ENCODE measurements at places on chromosomes 3 and 15.
A peak's percentile ranks its signal among the peaks of the same experiment; 100 is the strongest.

GRCh38 chr15:52787123-52787503, 3.0 kb downstream of the ONECUT1 start:
- DNase-seq = no peak

DNA sequence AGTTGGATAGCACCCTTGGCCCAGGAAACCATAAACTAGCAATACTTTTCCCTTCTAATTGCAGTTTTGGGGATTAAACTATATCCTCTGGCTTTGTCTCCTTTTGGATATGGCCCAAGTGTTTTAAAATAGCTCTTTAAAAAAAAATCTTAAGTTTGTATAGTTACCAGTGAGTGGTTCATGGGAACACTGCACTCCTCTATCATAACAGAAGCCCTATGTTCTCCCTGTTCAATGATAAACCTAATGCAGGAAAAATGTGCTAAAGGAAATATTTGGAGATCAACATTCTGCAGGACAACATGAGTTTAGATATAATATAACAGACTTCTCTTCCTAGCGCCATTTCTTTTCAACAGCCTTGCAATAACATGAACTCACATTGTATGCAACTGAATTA, 13.1 kb downstream of the MRPL47 start:
- no peak for DNase-seq

DNA sequence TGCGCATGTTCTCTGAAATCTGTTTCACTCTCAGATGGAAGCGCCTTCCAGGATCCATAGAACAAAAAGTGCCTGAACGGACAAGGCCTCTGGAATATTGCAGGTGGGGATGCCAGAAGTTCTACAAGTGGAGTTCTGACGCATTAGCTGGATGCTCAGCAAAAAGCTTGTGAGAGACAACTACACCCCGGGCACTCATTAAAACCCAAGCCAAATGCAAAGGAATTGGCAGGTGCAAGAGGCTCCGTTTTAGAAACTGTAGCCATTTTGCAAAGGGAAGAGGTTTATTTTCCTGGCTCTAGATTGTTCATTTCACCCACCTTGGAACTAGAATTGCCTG, 35.2 kb upstream of the SLC24A5 start:
- no peak for DNase-seq

DNA sequence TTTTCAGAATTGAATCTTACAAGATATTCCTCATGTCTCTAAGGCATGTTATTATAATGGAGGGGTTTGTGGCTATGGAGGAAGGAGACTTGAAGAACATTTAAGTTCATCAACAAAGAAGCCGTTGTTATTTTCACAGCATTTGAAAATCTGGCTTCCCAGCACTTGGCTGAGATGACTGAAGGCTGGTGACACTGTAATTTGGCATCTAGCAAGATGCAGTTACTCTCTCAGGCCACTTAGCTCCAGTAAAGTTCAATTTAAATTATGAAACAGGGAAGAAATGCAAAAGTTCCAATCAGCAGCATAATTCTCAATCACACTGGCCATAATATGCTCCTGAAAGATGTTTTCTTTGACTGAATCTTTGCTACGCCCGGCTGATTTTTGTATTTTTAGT, 139.4 kb upstream of the NUDT16 start:
- no peak for DNase-seq

DNA sequence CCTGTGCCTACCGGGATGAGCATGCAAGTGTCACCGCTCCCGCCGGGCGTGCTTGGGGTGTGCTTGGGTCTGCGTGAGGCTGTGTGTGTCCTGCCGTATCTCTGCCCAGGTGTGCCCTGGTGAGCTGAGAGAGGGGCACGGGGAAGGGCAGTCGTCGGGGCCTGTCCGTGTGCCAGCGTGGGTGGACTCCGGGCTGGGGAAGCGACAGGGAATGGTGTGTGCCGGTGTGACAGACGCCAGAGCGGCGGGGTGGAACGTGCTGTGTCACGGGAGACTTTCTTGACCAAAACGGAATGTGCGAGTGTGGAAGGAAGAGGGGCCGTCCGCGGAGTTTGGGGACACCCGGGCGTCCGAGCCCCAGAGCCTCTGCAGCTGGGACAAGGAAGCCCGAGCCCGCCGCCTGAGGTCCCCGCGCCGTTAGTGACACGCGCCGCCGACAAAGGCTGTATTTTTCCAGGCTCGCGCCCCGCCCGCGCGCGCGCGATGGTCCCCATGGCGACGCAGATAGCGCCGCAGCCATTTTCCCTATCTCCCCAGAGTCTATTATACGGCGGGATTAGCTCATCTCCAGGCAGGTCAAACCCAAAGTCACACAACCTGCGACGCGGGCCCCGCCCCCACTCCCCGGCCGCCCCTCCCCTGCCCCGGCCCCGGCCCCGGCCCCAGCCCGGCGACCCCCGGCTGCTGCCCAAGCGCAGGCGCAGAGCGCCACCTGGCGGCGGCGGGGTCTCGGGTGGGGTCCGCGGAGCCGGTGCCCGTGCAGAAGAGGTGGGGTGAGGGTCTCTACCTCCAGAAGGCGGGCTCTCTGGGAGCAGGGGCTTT, 4.5 kb upstream of the GATA2 start:
- peak; percentile 52 for DNase-seq

GRCh38 chr3:189272500-189273119, 100.8 kb downstream of the TPRG1 start:
- no peak for DNase-seq

DNA sequence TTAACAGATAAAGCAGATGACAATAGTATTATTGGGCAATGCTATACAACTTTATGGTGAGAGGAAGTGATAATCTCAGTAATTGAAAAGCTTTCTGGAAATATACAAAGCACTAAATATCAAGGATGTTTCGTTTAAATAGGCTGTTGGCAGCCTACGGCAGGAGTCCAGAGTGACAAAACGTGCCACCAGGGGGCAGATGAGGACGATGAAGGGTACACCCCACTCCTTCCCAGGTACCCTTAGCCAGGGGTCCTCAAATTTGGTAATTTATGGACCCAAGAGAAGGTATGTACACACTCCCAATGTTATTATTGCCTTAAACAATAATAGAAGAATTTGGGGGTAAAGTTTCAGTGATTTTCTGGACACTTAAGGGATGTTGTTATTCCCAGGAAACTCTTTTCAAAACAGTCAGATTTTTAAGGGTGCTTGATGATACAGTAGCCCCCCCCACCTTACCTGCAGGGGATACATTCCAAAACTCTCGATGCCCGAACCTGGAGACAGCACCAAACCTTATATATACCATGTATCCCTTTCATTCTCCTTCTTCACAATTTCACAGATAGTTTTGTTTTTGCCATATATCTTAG, 1.4 kb upstream of the MAGEL2 start:
- no peak for DNase-seq

DNA sequence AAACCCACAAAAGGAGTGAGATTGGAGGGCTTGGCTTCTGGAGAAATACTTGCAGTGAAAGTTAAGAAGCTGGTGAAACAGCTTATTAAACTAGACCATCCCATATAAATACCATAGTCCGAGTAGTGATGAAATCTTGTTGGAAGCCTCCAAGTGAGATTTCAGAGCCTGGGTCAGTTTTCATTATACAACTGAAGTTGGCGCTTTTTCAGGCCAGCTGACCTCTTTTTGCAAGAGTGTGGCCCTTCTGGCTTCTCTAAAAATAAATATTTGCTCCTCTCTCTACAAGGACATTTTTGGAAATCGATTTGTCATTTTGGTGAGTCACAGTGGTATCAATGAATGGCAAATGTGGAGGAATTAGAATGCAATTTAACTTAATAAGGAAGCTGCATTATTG, 51.2 kb upstream of the THRB start:
- no peak for DNase-seq

- DNase-seq = no peak
Measured at GRCh38 chr3:72270072-72270681, 485.2 kb upstream of the PROK2 start.

Data from anterior cingulate cortex (tissue), 58 donors.